NCI-H1048 (cell line): ENCODE measurements at places on chromosomes 4 and X.

DNA sequence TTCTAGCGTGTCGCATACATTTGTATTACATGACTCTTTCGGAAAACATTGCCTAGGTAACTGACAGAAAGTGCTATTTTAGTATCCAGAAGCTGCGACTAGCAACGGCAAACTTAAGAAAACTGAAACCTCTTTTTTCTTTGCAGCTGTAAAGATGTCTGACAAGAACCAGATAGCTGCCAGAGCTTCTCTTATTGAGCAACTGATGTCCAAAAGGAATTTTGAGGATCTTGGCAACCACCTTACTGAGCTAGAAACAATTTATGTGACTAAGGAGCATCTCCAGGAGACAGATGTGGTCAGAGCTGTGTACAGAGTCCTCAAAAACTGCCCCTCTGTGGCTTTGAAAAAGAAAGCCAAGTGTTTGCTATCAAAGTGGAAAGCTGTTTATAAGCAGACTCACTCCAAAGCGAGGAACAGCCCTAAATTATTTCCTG, 9.4 kb downstream of the TCEANC start:
- no peak for DNase-seq

DNA sequence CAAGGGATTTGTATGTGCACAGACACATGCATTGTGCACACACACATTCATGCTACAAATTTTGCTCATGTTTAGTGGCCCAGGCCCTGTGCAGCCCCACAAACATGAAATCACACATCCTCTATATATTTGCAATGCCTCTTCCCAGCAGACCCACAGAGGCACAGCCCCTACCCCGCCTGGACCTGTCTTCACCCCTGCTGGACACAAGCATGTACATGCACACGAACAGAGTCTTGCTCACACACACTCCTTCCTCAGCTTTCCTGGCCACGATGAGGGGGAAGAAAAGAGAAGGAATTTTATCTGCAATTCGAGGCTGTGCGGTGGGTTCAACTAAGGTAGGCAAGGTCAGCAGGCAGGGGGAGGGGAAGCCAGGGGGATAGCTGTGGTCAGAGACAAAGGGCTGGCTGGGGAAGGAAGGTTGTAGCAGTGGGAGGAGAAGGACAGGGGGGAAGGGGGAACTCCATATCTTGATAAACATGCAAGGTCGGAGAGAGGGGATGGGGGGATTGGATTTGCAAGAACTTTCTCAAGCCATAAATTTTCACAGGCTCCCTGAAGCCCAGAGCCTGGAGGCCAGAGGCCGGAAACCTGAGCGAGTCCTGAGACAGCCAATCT, 156.4 kb downstream of the EFNB1 start:
- DNase-seq = no peak

GRCh38 chr4:74612837-74613236, 167.9 kb downstream of the AREG start:
- no peak for DNase-seq

- DNase-seq = no peak
Observed at GRCh38 chrX:120021927-120022326, 55.6 kb downstream of the RHOXF2B start.

- no peak for DNase-seq
Observed at GRCh38 chr4:71689822-71690221, 94.1 kb downstream of the GC start.

DNA sequence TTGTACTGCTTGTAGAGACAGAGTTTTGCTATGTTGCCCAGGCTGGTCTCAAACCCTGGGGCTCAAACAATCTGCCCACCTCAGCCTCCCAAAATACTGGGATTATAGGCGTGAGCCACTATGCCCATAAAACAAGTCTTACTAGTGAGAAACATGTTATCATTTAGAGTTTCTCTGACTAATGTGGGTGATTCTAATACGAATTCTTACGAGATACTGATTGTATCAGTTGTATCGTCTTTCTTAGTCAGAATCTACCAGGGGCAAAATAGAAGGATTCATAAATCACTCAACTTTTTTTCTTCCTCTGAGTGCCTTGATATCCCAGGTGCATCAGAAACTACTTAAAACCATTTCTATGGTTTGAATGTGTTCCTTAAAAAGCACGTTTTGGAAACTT, 14.4 kb upstream of the NMU start:
- DNase-seq = no peak

DNA sequence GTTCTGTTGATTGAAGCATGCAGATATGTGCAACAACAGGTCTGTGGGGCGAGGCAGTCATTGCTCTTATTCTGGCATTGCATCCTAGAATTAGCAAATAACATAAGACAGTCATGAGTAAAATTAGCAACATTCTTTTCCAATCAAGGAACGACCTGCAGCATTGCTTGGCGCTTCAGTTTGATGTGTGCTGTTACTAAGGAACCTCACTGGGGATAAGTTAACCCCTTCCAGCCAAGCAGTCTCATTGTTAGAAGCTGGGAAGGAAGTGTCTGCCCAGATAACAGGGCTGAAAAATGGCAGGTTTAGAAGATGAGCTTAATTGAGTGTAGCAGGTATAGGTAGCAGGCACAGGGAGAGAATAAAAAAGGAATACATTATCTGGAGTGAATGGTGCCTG, 55.4 kb downstream of the RBM46 start:
- DNase-seq = no peak

DNA sequence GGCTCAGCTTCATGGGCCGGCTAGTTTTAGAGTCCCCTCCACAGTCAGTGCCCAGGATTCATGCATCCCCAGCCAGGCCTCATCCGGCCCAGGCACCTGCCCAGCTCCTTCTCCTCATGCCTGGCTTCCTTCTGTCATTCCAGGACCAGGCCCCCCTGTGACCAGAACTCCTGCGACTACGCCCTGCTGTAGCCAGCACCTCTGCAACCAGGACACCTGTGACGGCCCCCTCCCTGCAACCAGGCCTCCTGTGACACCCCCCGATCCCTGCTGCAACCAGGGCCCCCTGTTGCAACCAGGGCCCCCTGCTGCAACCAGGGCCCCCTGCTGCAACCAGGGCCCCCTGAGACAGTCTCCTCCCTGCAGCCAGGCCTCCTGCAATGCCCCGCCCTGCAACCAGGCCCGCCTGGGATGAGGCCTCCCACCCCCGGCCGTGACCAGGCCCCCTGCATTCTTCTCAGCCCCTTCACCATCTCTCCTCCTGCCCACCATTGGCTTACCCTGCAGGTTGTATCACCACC, 46.8 kb downstream of the HTRA3 start:
- no peak for DNase-seq

GRCh38 chr4:95092766-95093165, 335.0 kb downstream of the BMPR1B start:
- no peak for DNase-seq

DNA sequence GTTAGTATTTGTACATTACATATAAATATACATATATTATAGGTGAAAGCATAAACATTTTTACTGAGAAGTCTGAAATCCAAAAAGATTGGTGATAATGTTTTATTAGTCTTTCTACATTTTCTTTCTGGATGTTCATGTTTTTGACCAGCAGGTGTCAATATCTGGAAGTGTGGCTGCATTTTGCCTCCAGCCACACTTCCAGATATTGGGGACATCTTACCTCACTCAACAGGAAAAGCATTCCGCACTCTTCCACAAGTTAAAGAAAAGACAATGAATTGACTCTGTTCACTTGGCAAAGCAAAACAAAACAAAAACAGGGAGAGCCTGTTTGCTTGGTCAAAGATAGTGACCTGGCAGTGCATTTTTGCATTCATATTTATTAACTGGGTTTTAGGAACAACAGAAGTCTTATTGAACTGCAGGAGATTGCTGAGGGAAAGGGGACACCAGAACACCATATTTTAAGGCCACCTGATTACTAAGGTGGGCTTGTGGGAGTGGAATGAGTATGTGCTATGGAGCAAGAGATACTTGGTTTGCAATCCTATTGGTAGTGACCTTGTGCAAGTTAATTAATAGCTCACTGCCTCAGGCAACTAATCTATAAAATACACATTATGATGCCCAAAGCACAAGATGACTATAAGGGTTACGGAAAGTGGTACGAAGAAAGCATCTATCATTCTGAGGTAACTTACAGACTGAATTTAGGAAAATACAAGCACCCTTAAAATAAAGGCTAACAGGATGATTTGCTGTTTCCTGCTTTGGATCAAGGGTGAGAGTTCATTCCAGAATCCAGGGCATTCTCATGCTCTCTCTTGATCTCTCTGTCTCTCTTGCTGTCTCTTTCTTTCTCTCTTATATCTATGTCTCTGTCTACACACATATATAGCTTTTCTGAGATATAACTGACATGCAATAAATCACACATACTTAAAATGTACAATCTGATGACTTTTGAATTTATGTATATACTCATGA, 389.9 kb upstream of the EMCN start:
- DNase-seq = no peak

- no peak for DNase-seq
Observed at GRCh38 chr4:48813964-48814363, 16.9 kb upstream of the OCIAD1 start.

DNA sequence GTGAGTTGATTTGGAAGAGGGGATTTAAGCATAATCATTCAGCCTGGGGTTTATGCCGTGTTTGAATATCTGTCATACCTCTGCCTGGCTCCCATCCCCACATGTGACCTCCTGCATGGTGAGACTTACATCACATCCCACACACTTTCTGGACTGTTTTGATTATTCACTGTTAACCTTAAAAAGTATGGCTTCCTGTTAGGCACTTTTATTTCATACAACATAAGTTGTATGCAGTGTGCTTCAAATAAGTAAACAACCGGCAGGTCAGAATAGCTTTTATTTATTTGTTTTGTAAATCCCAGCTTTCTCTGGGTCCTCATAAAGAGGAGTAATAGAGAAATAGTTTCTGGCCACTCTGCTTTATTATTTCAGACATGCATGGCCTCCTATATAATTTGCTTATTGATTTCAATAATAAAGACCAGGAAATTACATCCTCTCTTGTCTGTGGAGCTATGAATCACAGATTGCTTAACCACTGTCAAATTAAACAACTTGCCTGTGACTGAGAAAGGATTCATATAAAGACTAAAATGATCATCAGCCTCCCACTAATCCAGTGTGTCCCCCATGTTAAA, 376.8 kb upstream of the ZFP42 start:
- DNase-seq = no peak

- DNase-seq = no peak
Observed at GRCh38 chrX:140709421-140709846, at the start of gene LINC00632. Gene LINC00632 (plus strand): TSS chrX:140709759.
